NCI-H1694 treated with DMSO at 0.1 percent for 48 hours (cell line): ENCODE measurements at places on chromosomes 2 and 18.

DNA sequence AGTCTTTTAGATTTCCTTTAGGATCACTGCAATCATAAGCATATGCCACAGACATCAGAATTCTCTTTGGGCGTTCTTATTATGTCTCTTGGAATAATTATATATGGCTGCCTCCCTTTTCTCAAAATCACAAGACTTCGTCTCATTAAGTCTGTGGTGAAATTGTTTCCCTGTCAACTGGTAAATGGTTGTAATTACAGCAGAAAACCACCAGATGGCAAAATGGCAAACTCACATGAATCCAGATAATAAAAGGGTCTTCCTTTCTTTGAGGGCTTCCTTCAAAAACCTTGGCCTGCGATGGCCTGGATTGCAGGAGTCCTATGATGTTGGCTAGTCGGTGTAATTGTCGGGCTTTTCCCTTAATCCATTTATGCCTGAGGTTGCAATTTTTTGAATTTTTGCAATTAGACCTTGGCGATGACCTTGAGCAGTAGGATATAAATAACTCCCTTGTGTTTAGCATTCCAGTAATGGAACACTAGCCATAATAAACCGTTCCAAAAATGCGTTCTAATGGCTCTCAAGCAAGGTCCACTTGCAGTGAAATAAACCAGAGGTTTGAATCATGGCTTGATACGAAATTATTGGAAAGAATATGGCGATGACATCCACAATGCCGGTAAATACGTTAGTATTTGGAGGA lies 656.4 kb downstream of the MBD2 start:
- DNase-seq = peak; percentile 24

DNA sequence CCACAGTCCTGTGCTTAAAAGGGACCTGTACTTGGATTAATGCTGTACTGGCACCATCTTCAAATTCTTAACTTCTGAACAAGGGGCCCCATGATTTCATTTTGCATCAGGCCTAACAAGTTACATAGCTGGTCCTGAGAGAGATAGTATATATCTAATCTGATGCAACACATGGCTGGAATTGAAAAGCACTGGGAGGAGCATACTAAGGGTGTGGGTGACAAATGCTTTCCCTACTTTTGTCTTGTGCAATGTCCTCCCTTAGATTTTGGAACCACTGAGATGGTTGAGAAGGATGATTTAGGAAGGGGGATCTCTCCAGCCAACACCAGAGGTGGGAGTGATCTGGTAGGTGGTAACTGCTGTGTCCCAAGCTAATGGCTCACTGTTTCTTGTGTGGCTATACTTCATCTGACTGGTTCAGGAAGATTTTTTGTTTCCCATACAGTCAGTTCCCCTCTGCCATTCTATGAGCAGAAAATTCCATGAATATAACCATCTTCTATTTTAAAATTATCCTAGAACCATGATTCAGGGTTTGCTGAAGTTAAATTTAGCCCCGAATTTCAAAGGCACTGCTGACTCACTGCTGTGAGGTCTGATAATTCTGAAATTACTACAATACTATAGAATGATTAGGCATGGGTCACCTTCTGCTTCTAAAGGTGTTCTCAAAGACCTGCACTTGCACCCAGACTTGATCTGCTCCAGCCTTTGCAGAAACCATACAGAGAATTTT lies 108.3 kb upstream of the NCKAP5 start:
- no peak for DNase-seq

DNA sequence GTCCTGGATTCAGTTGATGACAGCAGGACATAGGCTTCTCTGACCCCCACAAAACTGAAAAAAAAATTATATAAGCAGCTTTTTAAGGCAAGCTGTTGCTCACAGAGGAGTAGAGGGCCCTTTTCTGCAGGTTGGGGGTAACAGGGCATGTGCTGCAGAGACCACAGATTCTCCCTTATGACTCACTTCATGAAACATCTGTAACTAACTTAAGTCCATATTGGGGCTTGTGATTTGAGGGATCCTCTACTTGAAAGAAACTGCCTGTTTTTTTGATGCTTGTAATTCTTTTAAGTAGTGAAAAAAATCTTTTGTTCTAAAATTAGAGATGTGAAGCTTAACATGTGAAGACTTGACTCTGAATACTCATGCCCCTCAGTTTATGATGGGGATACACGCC lies 33.4 kb downstream of the XRCC5 start:
- DNase-seq = no peak

DNA sequence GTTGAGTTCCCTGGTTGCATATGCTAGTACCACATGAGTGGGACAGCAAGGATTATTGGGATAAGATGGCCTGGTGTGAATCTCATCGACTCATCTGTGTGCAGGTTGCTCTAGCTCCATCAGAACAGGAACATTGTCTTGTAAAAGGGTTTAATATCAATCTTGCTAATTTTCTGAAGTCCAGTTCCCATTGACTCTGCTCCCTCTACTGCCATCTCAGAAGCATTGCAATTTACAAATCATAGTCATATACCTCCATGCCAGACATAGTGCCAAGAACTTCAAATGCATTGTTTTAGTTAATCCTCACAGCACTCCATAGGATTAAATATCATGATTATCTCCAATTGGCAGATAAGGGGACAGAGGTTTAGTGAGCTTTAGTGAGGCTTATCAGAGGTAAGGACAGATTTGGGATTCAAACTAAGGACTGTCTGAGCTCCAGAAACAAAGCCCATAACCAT lies 4.8 kb upstream of the STAT4 start:
- DNase-seq = peak; percentile 66

GRCh38 chr2:195450552-195451113 lies 206.4 kb upstream of the SLC39A10 start:
- DNase-seq = no peak

- DNase-seq = no peak
Measured at GRCh38 chr2:157853211-157853610, 22.9 kb downstream of the ACVR1 start.
